ENCODE measurements at places on chromosomes 2 and 18. TPM values are rescaled to one million over a fixed set of nuclear protein-coding genes. Genes with fewer than 3 reads are reported as not detected.

GRCh38 chr2:158539176-158540005, 82.6 kb downstream of the PKP4 start:
- ATAC-seq: no peak

FAHD2A gene
- 17.1 TPM for total RNA-seq

DHRS9 gene
- 0.05 TPM for total RNA-seq

PARD6G gene
- 11.8 TPM for total RNA-seq

KYNU gene
- 0.05 TPM for total RNA-seq

DNA sequence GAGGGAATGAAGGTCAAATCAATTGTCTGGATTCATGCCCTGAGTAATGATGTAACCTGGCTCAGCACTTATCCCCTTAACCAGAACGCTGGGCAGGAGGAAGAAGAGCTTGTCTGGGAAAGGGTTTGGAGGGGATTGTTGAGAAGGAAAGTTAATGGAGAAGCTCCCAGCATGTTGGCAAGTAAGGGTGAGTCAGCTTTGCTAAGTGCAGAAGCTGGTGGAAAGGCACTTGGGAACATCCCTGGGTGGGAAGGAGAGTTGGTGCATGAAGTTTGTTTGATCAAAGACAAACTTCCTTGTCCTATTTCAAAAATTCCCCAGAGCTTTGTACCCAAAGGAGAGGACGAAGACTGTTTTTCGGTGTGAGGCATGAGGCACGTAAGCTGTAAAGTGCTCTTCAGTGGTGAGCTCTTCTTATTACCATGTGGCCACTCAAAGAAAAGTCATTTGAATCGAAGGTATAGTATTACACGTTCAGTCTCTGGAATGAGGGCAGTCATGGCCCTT, 17.6 kb upstream of the DAW1 start:
- ATAC-seq: no peak

FEZ2 gene
- 29.1 TPM for total RNA-seq

MXD1 gene
- 11.6 TPM for total RNA-seq

- no peak for ATAC-seq
These were observed 1.4 kb downstream of the LBH start for GRCh38 chr2:30232801-30233130.

DNA sequence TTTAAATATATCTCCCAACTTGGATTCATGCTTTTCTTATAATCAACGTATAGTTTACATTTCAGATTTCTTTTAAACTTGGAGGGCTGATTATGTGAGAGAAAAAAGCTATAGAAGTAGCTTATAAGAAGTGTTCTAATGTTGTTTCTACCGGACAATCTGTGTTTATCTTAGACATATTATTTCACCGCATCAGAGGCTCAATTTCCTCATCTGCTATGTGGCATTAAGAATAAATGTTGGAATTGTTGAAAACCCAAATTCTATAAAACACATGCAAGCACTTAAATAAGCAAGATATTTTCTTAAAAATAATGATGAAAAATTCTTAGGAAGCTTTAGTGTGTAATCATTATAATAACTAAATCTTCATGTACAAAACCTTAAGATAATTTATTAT, 407.9 kb downstream of the HRH4 start:
- ATAC-seq: no peak

SLC9A4 gene
- 2.1 TPM for total RNA-seq

GRCh38 chr18:272650-273049, 4.8 kb upstream of the THOC1 start:
- ATAC-seq: no peak

INHBB gene
- total RNA-seq: 0.96 TPM

CNDP2 gene
- 45.2 TPM for total RNA-seq

GRCh38 chr2:182186132-182186735, 200.6 kb downstream of the PPP1R1C start:
- peak; percentile 47 for ATAC-seq

DNA sequence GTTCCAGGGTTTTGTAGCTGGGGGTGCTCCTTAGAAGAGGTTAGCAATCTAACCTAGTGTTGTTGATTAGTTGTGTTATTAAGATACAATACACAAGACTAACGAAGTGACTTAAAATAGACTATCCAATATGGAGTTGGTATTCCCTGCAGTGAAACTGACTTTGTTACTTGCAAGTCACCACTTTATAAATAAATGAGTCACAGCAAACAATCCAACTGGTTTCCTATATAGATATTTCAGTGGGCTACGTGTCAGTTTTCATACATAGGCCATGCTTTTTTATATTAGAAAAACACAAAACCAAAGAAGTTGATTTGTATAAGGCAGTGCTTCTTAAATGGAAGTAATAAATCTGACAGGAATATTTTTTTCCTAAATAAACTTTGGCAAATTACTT, 274.0 kb downstream of the CAMKMT start:
- ATAC-seq: no peak

FAM117B gene
- 22.5 TPM for total RNA-seq

MAP3K19 gene
- 0.87 TPM for total RNA-seq

DIPK1C gene
- total RNA-seq: 0.10 TPM

GRCh38 chr2:69773206-69773605, 31.3 kb downstream of the ANXA4 start:
- ATAC-seq: peak; percentile 69

- ATAC-seq: no peak
These were observed 1.7 kb downstream of the CFAP221 start for GRCh38 chr2:119545754-119546446.

GRCh38 chr2:147433822-147434221, 411.0 kb upstream of the ACVR2A start:
- ATAC-seq: no peak

- no peak for ATAC-seq
These were observed 13.0 kb downstream of the AQP12A start for GRCh38 chr2:240704651-240705050.

- no peak for ATAC-seq
These were observed 25.7 kb downstream of the STEAP3 start for GRCh38 chr2:119249311-119249710.

DNA sequence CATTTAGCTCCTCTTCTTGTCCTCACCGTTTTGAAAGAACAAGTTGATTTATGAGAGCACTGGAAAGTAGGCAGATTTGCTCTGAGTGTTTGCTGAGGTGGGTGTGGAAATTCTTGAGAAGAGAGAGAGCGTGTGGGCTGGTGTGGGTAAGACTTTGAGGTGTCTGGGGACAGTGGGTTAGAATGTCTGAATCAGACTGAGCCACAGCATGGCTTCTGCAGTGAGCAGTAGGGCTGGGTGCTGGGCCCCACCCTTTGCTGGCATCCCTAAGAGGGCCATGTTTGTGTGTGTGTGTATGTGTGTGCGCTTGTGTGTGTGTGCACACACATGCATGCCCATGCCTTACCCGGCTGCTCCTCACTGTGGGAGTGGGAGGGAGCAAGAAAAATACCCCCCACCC, 63.7 kb downstream of the COPS8 start:
- ATAC-seq: no peak

DNA sequence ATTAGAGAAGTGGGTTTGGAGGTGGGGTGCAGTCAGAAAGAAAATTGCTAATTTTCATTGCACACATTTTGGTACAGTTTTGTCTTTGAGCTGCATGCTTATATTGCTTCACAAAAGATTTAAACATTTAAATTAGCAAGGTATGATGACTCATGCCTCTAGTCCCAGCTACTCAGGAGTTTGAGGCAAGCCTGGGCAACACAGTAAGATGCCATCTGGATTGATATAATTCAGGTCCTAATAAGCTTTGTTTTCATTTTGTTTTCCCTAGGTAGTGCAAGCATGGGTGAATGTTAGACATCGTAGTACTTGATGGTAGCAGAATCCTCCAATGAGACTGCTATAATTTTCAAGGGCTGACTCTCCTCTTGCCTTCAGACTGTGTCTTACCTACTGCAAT, 396.7 kb upstream of the RGPD4 start:
- no peak for ATAC-seq

MC4R gene
- 0.83 TPM for total RNA-seq

DNA sequence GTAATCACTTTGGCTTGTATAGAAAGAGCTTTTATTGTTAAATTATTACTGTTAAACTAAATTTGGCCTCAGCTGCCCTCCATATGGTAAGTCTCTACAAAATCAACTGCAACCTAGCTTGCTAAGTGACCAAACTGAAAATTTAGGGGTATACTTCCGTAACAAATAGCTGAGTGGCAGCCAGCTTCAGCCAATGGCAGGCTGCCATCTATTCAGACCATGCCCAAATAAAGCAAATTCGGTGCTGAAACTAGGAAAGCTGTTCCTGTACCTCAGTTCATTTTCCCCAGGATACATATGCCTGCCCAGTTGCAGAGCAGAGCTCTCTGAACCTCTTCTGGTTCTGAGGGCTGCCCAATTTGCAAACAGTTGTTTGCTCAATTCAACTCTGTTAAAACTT, 94.8 kb downstream of the EML6 start:
- no peak for ATAC-seq

GRCh38 chr18:9468998-9469397, 6.3 kb upstream of the RALBP1 start:
- no peak for ATAC-seq

DIS3L2 gene
- 29.6 TPM for total RNA-seq

TACR1 gene
- 2.1 TPM for total RNA-seq

GRCh38 chr18:74803769-74804168, 206.1 kb downstream of the ZNF407 start:
- ATAC-seq: no peak

DNA sequence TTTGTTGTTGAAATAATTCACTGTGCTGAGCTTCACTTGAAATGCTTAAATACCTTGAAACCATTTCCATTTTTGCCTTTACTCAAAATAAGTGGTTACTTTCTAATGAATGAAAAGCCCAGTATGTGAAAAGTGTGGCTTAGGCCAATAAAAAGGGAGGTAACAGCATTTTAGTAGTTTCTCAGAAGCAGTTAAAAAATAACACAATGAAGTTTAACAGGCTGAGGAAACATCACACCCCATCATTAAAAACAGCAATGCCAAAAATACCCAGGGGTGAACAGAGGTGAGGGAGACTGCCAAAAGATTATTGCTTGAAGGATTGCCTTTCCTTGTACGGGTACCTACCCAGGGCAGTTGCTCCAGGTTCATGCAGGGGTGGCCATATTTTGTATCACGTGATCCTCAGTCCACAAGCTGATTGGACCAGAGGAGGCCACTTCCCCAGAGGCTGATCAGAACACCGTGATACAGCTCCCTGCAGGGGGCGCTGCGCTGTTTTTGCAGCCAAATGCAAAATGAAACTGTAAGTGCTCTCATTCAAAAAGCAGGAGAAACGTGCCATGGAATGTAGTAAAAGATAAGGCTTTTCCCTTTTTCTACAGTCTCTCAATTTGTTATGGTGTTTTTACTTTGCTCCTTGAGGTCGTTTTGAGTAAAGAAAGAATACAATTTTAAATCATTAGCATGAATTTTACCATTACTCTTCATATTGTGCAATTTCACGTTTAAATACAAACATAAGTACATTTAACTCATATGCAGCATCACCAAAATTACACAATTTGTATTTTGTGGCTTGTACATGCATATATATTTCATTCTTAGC, 70.2 kb upstream of the SH3BP4 start:
- ATAC-seq: peak; percentile 95

DNA sequence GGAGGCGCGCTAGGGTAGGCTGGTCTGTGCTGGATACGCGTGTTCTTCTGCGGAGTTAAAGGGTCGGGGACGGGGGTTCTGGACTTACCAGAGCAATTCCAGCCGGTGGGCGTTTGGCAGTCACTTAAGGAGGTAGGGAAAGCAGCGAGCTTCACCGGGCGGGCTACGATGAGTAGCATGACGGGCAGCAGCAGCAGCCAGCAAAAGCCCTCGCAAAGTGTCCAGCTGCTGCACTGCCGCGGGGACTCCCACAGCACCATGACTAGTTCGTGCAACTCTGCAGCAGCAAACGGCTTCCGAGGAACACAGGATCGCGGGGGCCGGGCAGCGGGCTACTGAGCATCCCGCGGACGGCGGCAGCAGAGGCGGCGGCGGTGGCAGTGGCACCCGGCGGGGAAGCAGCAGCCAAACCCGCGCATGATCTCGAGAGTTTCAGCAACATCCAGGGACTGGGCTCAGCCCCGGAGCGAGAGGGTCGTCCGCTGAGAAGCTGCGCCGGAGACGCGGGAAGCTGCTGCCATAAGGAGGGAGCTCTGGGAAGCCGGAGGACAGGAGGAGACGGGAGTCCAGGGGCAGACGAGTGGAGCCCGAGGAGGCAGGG, 368 bp downstream of the TMEFF2 start:
- ATAC-seq: peak; percentile 18

IL1R2 gene
- total RNA-seq: 0.31 TPM

GRCh38 chr2:54898456-54899226, 151.6 kb downstream of the RTN4 start:
- no peak for ATAC-seq

GRCh38 chr2:99421469-99421868, 68.3 kb downstream of the REV1 start:
- no peak for ATAC-seq

DNA sequence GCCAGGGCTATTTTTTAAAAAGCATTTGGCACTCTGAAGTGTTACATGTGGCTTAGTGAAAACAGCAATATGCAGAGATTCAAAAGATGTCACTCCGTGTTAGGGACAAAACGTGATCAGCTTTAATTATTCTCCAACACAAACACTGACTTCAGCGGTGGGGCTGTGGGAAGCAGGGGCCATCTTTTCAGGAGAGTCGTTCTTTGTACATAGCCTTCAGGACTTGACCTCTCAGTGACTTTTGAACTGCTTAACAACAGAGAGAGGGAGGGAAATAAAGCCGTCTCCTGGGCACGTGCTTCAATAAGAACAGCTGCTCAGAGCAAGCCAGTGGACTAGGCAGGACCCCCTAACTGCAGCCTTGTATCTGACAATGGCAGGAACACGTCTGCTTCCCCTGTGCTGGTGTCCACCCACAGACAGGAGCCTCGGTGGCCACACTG, 95.0 kb upstream of the HDAC4 start:
- no peak for ATAC-seq

DNA sequence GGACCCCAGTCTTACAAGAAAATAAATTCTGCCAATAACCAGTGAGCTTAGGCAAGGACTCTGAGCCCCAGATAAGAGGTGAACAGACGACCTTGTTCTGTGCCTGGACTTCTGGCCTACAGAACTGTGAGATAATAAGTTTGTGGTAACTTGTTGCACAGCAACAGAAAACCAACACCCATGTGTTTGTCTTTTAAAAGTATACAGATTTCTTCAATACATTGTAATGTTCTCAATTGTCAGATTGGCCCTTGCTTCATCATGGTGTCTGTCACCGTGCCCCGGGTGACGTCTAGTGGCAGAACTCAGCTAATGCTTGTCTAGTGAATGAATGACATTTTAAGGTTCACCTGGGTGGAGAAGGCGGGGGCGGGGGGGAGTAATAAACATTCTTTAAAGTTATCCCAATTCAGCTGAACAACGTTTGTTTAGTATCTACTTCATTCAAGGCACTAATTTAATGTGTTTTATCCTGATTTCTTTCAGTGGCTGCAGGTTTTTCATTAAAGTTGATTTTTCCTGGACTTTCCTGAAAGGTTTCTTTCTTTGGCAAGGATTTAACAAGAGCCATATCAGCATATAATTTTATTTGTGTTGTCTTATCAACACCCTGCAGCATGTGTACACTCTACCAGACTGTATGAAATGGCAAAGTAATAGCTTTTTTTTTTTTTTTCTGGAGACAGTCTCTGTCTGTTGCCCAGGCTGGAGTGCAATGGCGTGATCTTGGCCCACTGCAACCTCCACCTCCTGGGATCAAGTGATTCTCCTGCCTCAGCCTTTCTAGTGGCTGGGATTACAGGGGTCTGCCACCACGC, 123.8 kb upstream of the DLX2 start:
- no peak for ATAC-seq

SLC30A3 gene
- 1.1 TPM for total RNA-seq

GRCh38 chr2:180474716-180475115, 467.6 kb upstream of the CWC22 start:
- no peak for ATAC-seq

RDH14 gene
- 21.9 TPM for total RNA-seq

GRCh38 chr2:88654714-88655113, 27.4 kb upstream of the EIF2AK3 start:
- no peak for ATAC-seq
